ENCODE measurements at places on chromosomes 2 and 18. TPM values are rescaled to one million over a fixed set of nuclear protein-coding genes. Genes with fewer than 3 reads are reported as not detected.

AOX1 gene
- 8.8 TPM for total RNA-seq

DNA sequence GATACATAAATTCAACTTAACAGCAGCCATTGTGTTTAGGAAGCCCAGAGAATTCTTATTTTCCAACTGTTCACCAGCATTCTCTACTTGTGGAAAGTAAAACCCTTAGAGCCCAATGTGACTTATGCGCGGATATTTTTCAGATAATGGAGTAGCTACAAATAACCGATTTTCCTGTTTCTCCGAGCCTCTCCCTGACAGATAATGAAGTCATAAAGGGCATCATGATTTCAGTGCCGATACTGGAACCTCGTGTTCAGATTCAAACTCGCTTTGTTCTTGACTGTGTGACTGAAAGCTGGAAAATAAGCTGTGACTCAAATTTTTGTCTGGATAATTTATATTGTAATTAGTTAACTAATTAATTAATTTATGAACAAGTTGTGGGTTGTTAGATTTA is 228.2 kb downstream of the VAPA start:
- H3K4me1 ChIP-seq: peaks cover 9% of the 10 kb centered on the region
- no peaks in the 10 kb centered on the region for H3K36me3 ChIP-seq
- no peaks in the 10 kb centered on the region for H3K27me3 ChIP-seq
- no peak for DNase-seq

GRCh38 chr18:49697757-49698524 is 115.4 kb downstream of the ACAA2 start:
- peak; percentile 86 for DNase-seq
- no peaks in the 10 kb centered on the region for H3K36me3 ChIP-seq
- H3K27ac ChIP-seq: peak overlapping the region; percentile 66
- H3K4me3 ChIP-seq: no peak overlapping the region
- no peaks in the 10 kb centered on the region for H3K27me3 ChIP-seq

- no peak overlapping the region for H3K4me3 ChIP-seq
- no peak for DNase-seq
- no peaks in the 10 kb centered on the region for H3K36me3 ChIP-seq
- no peaks in the 10 kb centered on the region for H3K27me3 ChIP-seq
Observed at GRCh38 chr2:151161821-151162551, 99.7 kb downstream of the RBM43 start.

DNA sequence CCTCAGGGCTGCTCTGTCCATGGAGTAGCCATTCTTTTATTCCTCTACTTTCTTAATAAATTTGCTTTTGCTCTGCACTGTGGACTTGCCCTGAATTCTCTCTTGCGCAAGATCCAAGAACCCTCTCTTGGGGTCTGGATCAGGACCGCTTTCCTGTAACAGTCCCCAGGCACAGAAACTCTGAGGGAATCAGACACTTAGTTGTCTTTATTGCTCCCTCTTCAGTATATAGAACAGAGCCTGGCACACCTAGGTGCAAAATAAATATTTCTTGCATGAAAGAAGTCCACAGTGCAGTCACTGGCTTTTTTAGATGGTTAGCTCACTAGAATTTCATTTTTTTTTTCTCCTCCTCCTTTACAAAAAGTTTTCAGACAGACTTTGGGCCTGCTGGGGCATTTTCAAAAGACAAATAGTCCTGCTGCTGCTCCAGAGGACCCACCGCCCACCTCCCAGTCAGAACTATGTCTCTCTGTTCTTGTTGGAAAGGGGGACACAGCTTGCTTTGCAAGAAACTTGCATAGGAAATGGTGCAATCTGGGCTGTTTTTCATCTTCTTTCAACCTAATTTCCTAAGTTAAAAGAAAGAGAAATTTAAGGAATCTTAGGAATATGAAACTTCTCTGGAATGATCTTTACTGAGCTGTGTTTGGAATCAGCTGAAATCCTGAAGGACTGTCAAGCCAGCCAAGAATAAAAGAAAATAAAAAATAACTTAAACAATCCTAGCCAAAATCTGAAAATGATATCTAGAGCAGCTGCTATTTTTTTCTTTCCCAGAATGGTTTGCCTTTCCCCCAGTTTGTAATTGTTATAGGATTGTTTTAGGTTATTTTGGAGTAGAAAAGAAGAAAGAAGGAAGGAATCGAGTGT is 31.7 kb upstream of the MAP4K3 start:
- peak overlapping the region; percentile 53 for H3K27ac ChIP-seq
- no peaks in the 10 kb centered on the region for H3K27me3 ChIP-seq
- no peak for DNase-seq
- no peaks in the 10 kb centered on the region for H3K36me3 ChIP-seq
- H3K4me1 ChIP-seq: peaks cover 3% of the 10 kb centered on the region

- no peaks in the 10 kb centered on the region for H3K27me3 ChIP-seq
- no peaks in the 10 kb centered on the region for H3K4me1 ChIP-seq
- no peak overlapping the region for H3K27ac ChIP-seq
- no peaks in the 10 kb centered on the region for H3K36me3 ChIP-seq
Observed at GRCh38 chr2:205808486-205809121, 126.3 kb downstream of the NRP2 start.

DNA sequence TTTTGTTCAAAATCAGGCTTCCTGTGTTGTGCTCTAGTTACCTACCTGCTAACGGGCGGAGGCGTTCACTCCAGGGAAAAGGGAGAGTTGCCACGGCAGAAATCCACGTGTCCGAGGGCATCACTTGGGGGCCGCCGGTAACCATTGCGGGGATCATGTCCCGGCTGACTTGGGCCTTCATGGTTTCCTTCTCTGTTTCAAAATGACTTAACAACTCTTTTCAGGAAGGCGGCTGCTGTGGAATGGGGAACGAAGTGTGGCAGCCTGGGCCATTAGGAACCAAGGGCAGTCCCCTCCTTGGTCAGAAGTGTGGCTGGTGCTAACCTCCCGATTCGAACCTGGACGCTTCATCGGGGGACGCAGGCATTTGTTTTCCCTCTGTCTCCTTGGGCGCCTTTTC is 56.8 kb downstream of the INPP5D start:
- H3K4me3 ChIP-seq: no peak overlapping the region
- no peaks in the 10 kb centered on the region for H3K36me3 ChIP-seq
- no peaks in the 10 kb centered on the region for H3K4me1 ChIP-seq
- H3K27me3 ChIP-seq: no peaks in the 10 kb centered on the region
- H3K27ac ChIP-seq: no peak overlapping the region

CYP26B1 gene
- total RNA-seq: 0.91 TPM

Measured in endodermal cell (in vitro differentiated cells).